ENCODE measurements at places on chromosomes 16 and 17. TPM values are rescaled to one million over a fixed set of nuclear protein-coding genes. Genes with fewer than 3 reads are reported as not detected.

The SMIM36 gene
- not detected for total RNA-seq

The KRT40 gene
- total RNA-seq: not detected

The CNP gene
- 40.6 TPM for total RNA-seq

The CFAP119 gene
- total RNA-seq: 3.8 TPM

The KCNAB3 gene
- 1.00 TPM for total RNA-seq

The CYLD gene
- total RNA-seq: 88.2 TPM

The MYCBPAP gene
- total RNA-seq: 2.0 TPM

The HERPUD1 gene
- 367 TPM for total RNA-seq

The TPSG1 gene
- total RNA-seq: not detected

The SNAI3 gene
- total RNA-seq: 0.12 TPM

The TMC7 gene
- 0.50 TPM for total RNA-seq

The CCL17 gene
- total RNA-seq: not detected

The CD300LB gene
- total RNA-seq: not detected

The CA10 gene
- total RNA-seq: not detected

The KRTAP4-1 gene
- 0.11 TPM for total RNA-seq

The SOX9 gene
- 2.9 TPM for total RNA-seq

The TMEM132E gene
- total RNA-seq: under 0.01 TPM

The USP36 gene
- 28.2 TPM for total RNA-seq

The PNMT gene
- 0.22 TPM for total RNA-seq

The CES4A gene
- 1.00 TPM for total RNA-seq

The FN3K gene
- total RNA-seq: 16.1 TPM

The DNASE1L2 gene
- 0.87 TPM for total RNA-seq

The LLGL2 gene
- 0.12 TPM for total RNA-seq

The LPCAT2 gene
- total RNA-seq: 28.1 TPM

The HOXB1 gene
- total RNA-seq: not detected

The CMTM4 gene
- 19.6 TPM for total RNA-seq

The ZNF747 gene
- 6.5 TPM for total RNA-seq

The OSGIN1 gene
- 3.5 TPM for total RNA-seq

The SCGB1C2 gene
- not detected for total RNA-seq

The WFIKKN1 gene
- 0.25 TPM for total RNA-seq

The CLEC3A gene
- not detected for total RNA-seq

The CPNE7 gene
- 27.7 TPM for total RNA-seq

The PABPN1L gene
- not detected for total RNA-seq

The AGRP gene
- not detected for total RNA-seq

The KRT16 gene
- total RNA-seq: 0.12 TPM

The HOXB4 gene
- total RNA-seq: 1.00 TPM

The TERB1 gene
- total RNA-seq: 0.11 TPM

The SLC22A31 gene
- 0.25 TPM for total RNA-seq

The CAVIN1 gene
- total RNA-seq: 669 TPM

The TBC1D3C gene
- not detected for total RNA-seq

Data from uterine smooth muscle cell (primary cell).